ENCODE measurements at places on chromosomes 13 and 19.

DNA sequence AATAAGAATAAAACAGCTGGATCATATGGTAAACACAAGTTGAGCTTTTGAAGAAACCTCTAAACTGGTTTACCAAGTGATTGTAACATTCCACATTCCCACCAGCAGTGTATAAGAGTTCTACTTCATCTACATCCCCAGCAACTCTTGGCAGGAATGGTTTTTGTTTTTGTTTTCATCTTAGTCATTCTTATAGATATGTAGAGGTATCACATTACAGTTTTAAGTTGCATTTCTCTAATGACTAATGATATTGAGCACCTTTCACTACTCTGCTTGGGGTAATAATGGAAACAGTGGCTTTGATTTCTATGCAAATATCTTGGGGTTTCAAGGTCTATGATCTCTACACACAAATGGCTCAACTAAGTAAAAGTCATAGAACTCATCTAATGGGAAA is 614.5 kb downstream of the TBC1D4 start:
- DNase-seq: no peak

DNA sequence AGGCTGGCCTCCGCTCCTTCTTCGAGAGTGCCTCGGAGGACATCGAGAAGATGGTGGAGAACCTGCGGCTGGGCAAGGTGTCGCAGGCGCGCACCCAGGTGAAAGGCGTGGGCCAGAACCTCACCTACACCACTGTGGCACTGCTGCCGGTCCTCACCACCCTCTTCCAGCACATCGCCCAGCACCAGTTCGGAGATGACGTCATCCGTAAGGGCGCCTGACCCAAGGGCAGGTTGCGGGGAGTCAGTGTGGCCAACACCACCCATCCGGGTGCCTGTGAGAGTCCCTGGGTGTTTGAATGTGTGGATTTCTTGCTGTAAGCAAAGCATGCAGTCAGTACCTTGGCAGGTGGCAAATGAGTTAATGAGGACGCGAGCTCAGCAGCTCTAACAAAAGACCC is 78.8 kb downstream of the RYR1 start:
- no peak for DNase-seq

DNA sequence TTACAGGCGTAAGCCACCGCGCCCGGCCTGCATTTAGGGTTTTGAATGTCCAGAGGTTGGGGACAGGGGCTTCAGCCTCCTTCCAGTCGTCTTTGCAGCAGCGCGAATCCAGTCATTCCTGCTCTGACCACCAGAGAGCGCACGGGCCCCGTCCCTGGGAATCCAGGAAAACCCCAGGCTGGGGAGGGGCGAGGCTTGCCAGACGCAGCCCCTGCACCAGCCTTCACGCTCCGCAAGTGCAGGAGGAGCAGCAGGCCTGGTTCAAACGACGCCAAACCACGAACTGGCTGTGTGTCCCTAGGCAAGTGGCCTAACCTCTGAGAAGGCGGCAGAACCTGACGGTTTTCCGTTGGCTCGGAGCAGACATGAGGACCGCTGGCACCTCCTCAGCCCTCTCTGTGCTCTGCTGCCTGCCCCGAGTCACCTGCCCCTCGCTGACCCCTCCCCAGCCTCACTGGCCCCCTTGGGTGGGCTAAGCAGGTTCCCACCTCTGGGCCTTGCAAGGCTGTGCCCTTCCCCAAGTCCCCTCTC is 2.0 kb upstream of the RNF126 start:
- DNase-seq: peak; percentile 93

- DNase-seq: no peak
Observed at GRCh38 chr19:29673451-29674371, 8.4 kb downstream of the PLEKHF1 start.

DNA sequence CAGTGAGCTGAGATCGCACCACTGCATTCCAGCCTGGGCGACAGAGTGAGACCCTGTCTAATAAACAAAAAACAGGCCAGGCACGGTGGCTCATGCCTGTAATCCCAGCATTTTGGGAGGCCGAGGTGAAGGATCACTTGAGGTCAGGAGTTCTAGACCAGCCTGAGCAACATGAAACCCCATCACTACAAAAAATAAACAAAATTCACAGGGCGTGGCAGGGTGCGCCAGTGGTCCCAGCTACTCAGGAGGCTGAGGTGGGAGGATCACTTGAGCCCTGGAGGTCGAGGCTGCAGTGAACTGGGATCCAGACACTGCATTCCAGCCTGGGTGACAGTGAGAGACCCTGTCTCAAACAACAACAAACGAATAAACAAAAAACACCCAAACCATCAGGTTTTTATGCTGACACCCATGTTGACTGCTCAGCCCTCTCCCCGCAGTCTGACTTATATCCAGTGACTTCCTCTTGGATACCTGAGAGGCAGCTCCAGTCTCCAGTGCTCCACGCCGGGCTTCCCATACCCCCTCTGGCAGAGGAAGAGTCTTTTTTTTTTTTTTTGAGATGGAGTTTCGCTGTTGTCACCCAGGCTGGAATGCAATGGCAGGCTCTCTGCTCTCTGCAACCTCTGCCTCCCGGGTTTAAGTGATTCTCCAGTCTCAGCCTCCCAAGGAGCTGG is 17.7 kb downstream of the WTIP start:
- DNase-seq: no peak

DNA sequence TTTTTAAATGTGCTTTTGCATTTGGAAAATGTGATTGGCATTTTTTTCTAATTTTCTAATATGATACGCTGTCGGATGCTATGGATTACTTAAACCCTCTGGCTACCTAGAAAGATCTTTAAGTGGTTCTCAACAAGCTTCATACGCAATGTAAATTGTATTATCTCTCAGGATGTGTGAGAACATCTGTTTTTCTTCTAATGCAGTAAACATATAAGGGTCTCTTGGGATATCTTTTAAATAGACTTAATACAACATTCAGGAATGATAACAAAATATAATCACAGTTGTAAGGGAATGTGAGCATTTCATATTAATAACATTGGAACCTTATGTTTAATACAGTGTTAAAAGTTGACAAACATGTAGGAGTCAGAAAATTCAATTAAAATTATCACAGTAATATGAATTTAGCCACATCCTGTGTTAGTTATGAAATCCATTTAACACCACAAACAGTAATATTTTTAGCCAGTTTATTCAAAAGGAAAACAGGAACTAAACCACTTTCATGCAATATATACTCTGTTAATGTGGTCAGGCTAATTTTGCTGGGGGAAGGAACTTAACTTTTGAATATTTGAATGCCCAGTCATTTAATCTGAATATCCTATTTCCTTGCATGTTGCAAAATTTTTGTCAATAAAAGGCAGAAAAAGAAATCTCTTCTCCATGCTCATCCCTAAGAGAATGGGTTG is 15.0 kb upstream of the ALOX5AP start:
- peak; percentile 47 for DNase-seq
